ENCODE measurements at places on chromosomes 7 and 10.

DNA sequence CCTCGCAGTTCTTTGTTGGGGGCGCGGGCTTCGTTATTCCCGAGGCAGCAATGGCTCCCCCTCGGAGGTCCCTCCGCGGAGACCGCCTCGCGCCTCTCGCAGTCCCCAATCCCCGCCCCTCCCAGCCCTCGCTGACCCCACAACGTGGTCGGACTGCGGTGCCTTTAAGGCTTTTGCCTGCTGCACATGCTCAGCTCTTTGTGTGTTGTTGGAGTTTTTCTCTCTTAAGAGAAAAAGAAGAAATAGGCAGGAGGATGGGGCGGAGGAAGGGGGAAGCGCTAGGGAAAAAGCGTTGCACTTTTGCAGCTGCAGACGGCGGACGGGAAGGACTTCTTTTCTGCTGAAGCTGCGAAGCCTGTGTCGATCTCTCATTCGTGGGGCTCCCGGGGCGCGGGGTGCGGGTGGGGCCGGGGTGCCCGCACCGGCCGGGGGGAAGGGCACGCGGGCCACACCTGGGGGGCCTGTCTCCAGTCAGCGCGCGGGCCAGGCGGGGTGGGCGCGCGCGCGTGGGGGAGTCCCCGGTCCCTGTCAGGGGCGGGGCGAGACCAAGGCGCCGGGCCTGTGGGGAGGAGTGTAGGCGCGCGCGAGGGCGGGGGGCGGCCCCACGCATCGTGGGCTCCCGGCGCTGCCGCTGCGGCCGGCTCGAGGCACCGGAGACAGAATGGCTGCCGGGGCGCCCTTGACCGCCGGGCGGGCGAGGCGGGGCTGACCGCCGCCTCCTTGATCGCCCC, 445 bp upstream of the ATRNL1 start:
- DNase-seq = no peak

DNA sequence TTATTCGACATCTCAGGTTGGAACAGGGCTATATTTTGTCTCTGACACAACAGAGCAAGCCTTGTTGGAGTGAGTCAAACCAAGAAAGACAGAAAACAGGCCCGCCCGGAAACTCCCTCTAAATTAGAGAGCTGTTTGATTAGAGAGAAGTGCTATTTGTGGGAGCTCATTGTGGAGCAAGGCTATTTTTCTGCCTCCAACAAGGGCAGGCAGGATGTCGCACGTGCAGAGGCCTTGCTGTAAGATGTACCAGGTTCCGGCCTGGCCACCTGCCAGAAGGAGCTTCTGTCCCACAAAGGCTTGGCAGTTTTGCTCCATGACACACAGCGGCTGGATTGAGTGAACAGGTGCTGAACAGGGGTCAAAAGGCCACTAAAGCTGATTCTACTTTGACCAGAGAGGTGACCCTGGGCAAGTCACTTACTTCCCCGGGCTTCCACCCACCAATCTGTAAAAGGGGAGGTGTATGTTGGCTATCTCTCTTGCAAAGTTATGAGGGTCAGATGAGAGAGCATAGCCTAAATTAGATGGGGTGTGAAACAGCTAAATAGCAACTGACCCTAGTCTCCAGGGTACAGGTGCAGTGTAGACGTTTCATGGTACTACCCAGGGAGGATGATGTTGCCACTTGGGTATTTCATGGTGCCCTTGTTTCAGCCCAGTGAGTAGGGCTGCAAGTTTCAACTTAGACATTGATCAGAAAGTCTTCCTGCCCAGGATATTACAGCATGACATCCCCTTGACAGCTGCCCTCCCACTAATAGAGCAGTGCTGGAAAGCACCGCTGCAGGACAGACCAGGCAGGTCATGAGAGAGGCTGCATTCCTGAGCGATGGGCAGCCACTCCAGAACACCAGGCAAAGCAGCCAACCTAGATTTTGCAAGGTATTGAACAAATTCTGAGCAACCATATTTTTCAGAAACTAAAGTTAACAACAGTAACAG, 62.0 kb downstream of the VSTM4 start:
- no peak for DNase-seq

DNA sequence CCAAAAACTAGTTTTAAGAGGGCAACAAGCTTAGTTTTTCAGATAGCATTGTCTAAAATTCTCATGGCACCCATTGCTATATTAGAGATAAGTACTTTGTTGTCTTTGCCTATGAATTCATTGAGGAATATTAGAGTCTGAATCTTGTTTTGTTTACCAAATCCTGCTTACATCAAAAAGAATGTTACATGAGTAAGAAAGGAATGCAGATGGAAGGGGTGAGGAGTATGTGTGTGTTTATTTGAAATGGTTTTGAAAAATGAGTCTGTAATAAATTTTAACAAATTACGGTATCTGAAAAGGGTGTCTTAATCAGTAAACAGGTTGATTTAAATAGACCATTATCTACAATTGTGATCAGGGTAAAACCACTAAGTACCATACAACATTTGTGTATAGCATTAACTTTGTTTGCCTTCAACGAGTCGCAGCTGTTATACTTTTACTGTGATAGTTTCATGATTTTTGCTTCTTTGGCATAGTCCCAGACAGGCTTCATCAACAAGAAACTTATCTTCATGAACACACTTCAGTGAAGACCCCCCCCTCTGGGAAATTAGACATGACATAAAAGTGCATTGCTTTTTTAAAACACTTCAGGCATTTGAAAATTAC, 1183.9 kb upstream of the C7orf33 start:
- DNase-seq = no peak

DNA sequence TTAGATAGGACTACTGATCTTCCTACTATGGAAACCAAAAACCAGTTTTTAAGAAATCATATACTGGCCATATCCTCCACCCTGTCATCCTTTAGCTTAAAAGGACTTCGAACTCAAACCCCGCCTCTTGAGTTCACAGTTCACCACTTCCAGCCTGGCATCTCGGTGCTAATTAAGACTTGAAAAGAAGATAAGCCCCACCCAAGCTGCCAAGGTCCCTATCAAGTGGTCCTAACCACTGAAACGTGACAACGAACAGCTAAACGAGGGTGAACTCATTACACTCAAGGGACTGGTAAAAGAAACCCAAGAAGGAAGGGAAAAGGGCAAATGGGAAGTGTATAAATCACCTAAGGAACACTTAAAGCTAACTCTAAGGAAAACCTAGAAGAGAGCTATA, 16.1 kb downstream of the COL17A1 start:
- no peak for DNase-seq

DNA sequence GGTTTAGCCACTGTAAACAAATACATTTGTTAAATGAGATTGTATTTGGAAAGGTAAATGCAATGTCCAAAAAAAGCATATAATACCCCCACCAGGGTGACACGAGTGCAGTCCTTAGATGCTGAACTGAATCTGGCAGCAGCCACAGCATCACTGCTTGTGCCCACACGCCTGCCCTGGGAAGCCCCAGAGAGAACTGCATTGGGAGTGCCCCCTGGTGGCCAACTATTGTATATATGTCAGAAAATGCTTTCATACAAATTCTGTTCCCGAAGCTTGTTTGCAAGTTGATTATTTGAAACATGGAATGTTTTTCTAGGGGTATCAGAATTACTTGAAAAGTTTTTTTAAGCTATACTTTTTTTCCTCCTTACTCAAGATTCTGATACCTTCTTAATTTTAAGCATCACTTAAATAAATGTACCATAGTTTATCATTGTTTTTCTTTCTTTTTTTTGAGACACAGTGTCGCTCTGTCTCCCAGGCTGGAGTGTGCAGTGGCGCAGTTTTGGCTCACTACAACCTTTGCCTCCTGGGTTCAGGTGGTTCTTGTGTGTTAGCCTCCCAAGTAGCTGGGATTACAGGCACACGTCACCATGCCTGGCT, 50.1 kb downstream of the LANCL2 start:
- peak; percentile 80 for DNase-seq

DNA sequence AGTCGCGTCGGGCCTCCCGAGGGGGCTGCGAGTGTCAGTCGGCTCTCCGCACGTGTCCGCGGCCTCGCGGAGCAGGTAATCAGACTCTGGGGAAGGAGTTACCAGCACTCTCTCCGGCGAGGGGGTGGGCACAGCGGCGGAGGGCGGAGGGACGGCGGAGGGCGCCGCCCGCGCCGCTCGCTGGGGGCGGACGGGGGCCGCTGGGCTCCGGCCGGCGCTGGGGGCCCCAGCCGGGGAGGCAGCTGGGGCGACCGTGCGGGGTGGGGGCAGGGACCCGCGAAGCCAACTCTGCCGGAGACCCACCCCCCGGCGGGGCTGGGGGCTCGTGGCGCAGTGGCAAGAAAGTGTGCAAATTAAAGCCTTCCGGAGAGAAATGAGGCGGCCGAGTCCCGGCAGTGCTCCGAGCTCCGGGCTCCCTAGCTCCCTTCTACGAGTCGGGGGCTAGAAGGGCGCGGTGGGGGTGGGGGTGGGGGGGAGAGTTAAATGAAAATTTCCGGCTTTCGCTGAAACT, at the start of gene CDK6:
Gene CDK6 (minus strand): TSS at position 85 of the 511 bp plus-strand sequence. CDS start 3,250 bp downstream, outside the sequence.
- DNase-seq = peak; percentile 54

- no peak for DNase-seq
These were observed 16.4 kb downstream of the IRF5 start for GRCh38 chr7:128954150-128954549.

DNA sequence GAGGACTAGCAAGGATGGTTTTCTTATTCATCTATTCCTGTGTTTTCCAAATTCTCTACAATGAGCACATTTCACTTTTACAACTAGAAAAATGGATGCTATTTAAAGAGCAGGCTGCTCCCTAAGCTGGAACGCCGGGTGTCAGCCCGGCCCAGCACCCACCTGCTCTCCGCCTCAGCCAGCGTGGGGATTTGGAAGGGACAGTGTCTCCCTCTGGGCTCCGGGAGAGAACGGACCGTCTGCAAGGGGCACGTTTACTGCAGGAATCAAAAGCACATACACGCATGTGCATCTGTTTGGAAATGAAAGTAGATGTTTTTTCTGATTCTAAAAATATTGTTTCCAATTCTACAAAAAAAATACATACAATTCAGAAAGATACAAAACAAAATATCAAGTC, 2.3 kb upstream of the JAKMIP3 start:
- no peak for DNase-seq

GRCh38 chr10:62456611-62457101, 82.5 kb downstream of the ZNF365 start:
- DNase-seq = no peak

DNA sequence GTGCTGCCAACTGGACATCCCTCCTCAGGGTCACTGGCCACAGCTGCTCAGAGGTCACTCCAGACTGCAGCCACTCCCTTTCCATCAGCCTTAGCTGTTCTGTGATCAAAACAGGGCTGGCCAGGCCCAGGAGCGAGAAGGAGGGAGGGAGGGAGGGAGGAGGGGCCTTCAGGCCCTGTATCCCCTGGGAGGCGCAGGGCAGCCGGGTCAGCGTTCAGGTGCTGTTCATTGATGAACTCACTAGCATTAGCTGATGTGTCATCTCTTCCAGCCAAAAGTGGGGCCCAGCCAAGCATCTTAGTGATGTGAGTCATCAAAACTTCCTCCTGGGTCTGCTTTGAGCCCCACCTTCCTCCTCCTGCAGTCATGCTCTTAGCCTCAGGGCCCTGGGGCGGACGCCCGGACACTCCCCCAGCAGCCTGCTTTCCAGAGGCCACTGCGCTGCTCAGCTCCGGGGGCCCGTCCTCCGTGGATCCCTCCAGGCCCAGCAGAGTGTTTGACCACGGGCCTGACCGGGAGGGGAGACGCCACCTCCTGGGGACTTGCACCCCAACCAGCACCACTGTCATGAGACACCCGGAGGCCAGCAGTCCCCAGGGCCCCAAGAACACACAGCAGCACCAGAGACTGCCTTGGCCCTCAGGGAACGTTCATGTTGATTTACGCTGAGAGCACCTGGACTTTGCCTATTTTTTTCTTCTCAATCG, 149.2 kb downstream of the PRKAG2 start:
- peak; percentile 24 for DNase-seq

GRCh38 chr7:76283254-76284159, 19.0 kb upstream of the HSPB1 start:
- no peak for DNase-seq

DNA sequence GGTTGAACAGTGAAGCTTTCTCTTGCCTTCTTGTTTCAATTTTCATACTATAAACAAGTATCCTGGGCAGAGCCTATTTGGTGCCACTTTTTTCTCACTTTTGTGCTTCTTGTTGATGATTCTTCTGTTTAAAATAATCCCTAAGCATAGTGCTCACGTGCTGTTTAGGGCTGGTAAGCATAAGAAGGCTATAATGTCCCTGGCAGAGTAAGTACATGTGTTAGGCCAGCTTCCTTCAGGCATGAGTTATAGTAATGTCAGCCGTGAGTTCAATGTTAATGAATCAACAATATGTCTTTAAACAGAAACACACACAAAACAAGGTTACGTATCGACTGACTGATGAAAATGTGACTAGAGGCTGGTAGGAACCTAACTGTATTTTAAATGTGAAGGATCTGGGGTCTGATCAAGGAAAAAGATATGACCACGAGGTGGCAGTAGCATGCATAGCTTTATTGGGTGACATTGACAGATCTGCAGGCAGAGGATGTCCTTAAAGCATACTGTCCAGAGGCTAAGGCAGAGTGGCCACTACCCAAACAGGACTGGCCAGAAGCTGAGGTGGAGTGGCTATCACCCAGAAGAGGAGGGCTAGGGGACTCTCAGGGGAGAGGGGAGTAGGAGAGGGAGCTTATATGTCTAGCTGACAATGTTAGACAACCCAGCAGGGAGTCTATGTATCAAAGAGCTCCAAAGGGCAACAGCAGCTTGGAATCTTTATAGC, 113.7 kb downstream of the BRAF start:
- peak; percentile 63 for DNase-seq

DNA sequence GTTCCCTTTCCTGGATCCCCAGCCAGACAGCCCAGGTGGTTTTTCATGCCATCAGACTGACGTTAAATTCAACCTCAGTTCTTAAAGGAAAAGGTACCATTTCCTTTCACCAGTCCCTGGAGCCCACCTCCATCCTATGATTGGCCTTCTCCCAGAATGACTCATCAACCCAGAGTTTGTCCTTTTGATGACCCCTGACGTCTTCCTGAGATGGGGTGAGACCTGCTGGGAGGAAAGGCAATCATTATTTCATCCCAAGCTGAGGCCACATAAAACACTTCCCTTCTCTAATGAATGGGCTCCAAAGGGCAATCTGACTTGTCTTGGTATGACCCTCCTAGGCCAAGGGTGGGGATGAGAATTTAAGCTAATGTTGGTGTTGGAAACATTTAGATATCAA, 750.7 kb downstream of the SUGCT start:
- no peak for DNase-seq

DNA sequence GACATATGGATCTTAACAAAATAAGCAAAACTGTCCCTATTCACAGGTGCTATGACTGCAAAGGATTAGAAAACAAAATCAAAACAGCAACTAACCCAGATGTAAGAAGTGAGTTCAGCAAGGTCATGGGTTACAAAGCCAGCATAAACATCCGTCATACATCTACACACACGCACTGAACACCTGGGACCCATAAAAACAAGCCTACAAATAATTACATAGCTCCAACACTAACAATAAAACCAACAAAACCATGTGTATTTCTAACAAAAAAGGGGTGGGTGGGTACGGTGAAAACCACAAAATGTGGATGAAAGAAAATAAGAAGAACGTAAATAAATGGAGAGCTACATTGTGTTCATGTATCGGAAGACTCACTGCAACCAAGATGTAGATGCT, 256.8 kb downstream of the ELFN1 start:
- peak; percentile 33 for DNase-seq
